ENCODE measurements at places on chromosomes 6 and 20.

- DNase-seq, result no peak
These were observed 1.0 kb upstream of the XRN2 start for GRCh38 chr20:21301940-21302663.

GRCh38 chr6:13272131-13273046 lies 55.9 kb downstream of the TBC1D7 start:
- DNase-seq, result no peak

DNA sequence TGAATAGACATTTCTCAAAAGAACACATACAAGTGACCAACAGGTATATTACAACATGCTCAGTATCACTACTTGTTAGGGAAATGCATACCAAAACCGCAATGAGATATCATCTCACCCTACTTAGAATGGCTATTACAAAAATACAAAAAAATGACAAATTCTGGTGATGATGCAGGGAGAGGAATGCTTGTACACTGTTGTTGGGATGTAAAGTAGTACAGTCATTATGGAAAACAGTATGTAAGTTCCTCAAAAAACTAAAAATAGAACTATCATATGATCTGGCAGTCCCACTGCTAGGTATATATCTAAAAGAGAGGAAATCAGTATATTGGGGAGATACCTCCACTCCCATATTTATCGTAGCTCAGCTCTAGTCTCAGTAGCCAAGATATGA lies 10.9 kb upstream of the SLC17A5 start:
- DNase-seq, result no peak

DNA sequence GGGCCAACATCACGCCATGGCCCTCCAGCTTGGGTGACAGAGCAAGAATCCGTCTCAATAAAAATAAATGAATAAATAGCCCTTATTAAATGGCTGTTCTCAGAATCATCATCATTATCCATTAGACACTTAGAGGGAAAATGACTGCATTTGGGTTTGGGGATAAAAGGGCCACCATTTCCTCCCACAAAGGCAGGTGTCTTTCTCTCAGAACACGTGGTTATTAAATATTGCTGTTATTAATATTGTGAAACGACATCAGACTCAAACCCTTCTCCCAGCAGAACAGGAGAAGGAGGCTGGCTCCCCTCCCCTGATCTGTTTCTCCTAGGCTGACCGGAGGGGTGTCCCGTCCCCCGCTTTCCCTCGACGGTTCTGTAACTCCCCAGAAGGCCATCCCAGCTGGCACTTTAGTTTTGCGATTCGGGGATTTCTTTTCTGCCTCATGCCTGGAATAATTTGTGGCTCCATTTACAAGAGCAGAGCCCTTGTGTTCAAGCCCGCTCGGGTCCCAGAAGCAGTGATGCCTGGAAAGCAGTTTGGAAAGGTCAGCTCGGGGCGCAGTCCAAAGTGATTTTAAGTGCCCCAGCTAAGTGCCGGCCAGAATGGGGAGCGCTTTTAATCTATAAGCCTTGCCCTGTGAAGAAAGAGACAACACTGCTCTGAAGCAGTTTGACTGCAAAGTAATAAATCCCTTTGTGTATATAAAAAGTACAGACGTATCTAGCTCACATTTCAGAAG lies 41.9 kb downstream of the EYA2 start:
- DNase-seq, result no peak

DNA sequence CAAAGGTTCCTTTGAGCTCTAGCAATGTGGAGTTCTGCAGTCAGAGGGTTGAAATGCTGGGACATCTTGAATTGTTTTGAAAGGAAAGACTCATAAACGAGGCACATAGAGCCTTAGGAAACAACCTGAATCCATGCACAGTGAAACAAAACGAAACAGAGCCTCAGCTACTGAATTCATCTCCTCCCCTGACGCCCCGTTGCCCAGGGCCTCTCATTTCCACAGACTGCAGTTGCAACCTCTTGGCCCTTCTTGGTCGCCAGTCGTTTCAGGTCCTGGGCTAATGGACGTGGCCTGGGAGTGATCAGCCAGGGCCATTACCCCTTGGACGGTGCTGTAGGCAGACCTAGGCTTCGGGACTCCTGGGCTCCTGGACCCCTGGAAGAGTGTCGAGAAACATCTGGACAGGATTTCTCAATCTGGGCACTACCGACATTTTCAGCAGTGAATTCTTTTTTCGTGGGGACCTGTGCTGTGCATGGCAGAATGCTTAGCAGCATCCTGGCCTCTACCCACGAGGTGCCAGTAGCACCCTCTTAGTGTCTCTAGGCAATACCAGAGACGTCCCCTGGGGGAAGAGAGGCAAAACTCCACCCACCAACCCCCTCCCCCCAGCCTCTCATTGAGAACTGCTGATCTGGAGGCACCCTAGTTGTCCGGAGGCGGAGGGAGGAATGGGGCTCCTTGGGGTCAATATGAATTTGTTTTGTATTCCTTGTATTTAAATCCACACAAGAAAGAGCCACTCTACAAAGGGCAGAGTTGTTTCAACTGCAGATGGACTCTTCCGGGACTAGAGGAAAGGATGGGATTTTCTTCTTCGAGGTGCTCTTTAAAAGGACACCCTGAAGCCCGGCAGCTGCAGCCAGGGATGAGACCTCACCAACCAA lies 50.2 kb downstream of the TMEM242 start:
- no peak for DNase-seq

- DNase-seq, result no peak
These were observed 16.7 kb downstream of the CD109 start for GRCh38 chr6:73712535-73713173.

DNA sequence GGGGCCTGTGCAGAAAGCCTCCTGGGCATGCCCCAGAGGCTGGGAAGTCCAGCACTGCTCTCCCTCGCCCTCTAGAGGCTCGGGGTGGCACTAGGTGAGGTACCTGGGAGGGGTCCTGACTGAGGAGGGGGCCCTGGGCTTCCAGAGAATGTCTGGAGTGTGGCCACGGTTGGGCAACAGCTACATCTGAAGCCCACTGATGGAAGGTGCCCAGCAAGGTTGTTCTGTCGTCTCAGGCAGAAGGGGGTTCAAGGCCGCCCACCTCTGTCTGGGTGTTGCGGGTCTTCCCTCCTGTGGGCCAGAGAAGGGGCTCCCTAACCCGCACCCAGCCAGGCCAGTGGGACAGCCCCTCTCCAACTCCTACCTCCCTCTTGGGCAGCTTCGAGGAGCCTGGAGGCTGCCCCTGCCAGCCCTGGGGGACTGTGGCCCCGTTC lies 11.4 kb upstream of the VEGFA start:
- no peak for DNase-seq

DNA sequence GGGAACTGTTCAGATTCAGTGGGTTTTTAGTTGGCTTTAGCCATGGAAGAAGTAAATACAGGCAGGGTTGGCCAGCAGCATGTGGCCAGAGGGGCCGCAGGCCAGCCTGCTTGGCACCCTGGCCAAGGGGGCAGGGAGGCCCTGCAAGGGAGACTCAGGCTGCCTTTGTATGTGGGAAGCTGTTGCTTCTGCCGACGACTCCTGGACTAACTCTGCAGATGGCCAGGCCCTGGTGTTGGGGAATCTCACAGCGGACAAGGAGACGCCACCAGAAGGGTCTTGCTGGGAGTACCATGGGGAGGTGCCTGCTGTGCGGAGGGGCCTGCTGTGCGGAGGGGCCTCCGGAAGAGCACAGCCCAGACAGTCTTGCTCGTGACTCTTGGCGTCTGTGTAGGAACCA lies 25.2 kb downstream of the PYGB start:
- no peak for DNase-seq

GRCh38 chr20:577167-577791 lies 32.8 kb downstream of the TCF15 start:
- no peak for DNase-seq

DNA sequence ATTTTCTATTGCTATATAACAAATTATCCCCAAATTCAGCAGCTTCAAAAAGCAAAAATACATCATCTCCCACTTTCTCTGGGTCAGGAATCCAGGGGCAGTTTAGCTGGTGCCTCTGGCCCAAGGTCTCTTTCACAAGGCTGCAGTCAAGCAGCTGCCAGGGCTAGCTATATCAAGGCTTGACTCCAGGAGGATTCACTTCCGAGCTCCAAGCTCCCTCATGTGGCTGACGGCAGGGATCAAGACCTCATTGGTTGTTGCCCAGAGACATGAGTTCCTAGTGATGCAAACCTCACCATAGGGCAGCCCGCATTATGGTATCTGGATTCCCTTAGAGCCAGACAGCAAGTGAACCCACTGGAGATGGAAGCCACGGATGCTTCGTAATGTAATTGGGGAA lies 1.3 kb upstream of the VNN1 start:
- no peak for DNase-seq

Measured in stimulated activated CD8-positive, alpha-beta memory T cell treated with anti-CD3 and anti-CD28 coated beads, Interleukin-7, amount 100 ng/mL, for 24 hours (primary cell).